Activated CD8-positive, alpha-beta memory T cell treated with anti-CD3 and anti-CD28 coated beads, Interleukin-2, amount 10 ng/mL, durations not matched to agents 7 days and 5 days (primary cell): ENCODE measurements at places on chromosomes 16 and 17. TPM values are rescaled to one million over a fixed set of nuclear protein-coding genes. Genes with fewer than 3 reads are reported as not detected.

GRCh38 chr17:66422186-66422585 lies 119.8 kb downstream of the PRKCA start:
- no peak overlapping the region for H3K27ac ChIP-seq
- peaks cover 5% of the 10 kb centered on the region for H3K36me3 ChIP-seq

The ATXN2L gene
- 301 TPM for total RNA-seq

The ETV4 gene
- total RNA-seq: 0.82 TPM

The CCL1 gene
- total RNA-seq: 0.73 TPM

DNA sequence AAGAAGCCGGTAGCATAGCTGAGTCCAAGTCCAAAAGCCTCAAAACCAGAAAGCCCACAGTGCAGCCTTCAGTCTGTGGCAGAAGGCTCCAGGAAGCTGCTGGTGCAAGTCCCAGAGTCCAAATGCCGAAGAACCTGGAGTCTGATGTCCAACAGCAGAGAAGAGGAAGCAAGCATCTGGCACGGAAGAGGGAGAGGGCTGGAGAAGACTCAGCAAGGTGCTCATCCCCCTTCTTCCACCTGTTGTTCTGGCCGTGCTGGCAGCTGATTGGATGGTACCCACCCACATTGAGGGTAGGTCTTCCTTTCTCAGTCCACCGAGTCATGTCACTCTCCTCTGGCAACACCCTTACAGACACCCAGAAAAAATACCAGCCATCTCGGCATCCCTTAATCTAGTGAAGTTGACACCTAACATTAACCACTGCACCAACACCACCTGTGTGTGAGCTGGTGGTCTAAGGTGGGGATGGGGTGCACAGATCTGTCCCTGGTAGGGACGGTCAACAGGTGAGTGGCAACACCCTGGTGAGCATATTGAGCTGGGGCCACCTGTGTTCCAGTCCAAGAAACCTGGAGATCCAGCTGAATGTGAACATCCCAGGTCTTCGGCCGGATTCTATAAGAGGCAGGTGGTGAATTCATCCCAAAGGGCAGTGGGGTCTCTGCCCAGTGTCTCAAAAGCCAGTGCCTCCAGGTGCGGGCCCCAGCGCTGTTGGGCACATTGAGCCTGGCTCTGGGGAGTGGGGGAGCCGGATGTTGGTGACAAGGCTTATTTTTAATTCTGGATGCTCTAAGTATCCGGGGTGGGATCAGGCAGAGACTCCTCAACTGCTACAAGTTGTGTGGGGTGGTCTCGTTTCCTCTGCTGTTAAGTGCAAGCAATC lies 9.8 kb downstream of the MIEF2 start:
- H3K27me3 ChIP-seq: no peaks in the 10 kb centered on the region
- no peak for DNase-seq
- peaks cover 10% of the 10 kb centered on the region for H3K36me3 ChIP-seq
- no peak overlapping the region for H3K4me3 ChIP-seq
- H3K4me1 ChIP-seq: peaks cover 25% of the 10 kb centered on the region
- H3K27ac ChIP-seq: no peak overlapping the region

The NPIPB2 gene
- total RNA-seq: 14.9 TPM

- DNase-seq: no peak
- H3K27me3 ChIP-seq: no peaks in the 10 kb centered on the region
- no peak overlapping the region for H3K27ac ChIP-seq
- no peaks in the 10 kb centered on the region for H3K4me1 ChIP-seq
- no peak overlapping the region for H3K4me3 ChIP-seq
Measured at GRCh38 chr16:70715860-70716357, 30.1 kb upstream of the MTSS2 start.

- peaks cover 8% of the 10 kb centered on the region for H3K4me1 ChIP-seq
- no peak overlapping the region for H3K4me3 ChIP-seq
- H3K27ac ChIP-seq: no peak overlapping the region
- no peaks in the 10 kb centered on the region for H3K36me3 ChIP-seq
- no peak for DNase-seq
Measured at GRCh38 chr17:31908386-31908785, 6.9 kb upstream of the UTP6 start.

GRCh38 chr16:27355610-27356009 lies 41.8 kb downstream of the IL4R start:
- DNase-seq: no peak
- H3K4me1 ChIP-seq: no peaks in the 10 kb centered on the region
- H3K27ac ChIP-seq: no peak overlapping the region
- no peaks in the 10 kb centered on the region for H3K27me3 ChIP-seq
- no peak overlapping the region for H3K4me3 ChIP-seq
- peaks cover 85% of the 10 kb centered on the region for H3K36me3 ChIP-seq

The CLN3 gene
- 46.1 TPM for total RNA-seq

DNA sequence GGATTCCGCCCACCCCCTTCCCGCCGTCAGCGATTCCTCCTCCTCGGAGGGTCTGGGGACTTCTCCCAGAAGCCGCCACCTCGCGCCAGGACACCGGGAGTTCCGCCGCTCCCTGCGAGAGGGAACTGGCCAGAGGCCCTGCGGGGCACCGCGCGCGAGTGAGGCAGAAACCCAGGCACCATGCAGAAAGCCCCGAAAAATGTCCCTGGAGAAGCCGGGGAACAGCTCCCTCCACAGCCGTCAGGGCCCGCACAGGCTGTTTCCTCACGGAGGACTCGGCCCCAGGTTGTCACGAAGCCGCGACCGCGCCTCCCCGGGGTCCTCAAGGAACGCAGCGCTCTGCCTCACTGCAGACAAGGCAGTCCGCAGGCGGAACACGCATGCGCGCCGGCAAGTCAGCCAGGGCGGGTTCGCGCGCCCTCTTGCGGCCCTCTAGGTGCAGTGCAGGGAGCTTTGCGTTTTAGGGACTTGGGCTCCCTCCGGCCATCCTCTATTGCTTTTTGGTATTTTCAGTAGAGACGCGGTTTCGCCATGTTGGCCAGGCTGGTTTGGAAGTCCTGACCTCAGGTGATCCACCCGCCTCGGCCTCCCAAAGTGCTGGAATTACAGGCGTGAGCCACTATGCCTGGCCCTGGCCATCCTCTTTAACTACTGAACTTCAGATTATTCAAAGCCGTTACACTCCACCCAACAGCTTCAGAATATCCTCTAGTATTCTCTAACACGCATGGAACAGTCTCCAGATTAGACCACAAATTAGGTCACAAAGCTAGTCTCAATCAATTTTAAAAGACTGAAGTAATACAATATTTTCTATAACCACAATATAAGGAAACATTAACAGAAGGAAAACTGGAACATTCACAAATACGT lies 20.3 kb upstream of the ZNF287 start:
- peaks cover 8% of the 10 kb centered on the region for H3K4me1 ChIP-seq
- peaks cover 49% of the 10 kb centered on the region for H3K27me3 ChIP-seq
- peak; percentile 93 for DNase-seq
- peak overlapping the region; percentile 54 for H3K4me3 ChIP-seq

GRCh38 chr16:75413951-75414350 lies 19.4 kb downstream of the CFDP1 start:
- peaks cover 10% of the 10 kb centered on the region for H3K36me3 ChIP-seq
- no peak overlapping the region for H3K4me3 ChIP-seq
- no peak overlapping the region for H3K27ac ChIP-seq
- no peak for DNase-seq
- H3K27me3 ChIP-seq: no peaks in the 10 kb centered on the region

DNA sequence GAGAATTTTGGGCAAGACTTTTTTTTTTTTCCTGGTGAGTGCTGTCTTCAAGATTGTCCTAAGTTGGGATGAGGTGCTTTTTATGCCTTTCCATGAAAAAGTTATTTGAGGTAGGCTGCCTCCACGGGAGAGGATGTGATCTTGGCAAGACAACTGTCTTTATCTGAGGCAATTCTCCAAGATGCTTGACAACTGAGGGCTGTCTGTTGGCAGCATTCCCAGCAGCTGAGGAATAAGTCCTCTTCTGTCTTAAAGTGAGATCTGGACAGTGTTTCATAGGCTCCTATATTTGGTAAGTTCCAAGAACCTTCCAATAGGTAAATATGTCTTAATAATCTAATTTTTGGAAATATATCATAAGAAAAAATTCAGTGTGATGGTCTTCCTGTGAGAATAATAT lies 662.0 kb downstream of the CDH11 start:
- H3K36me3 ChIP-seq: no peaks in the 10 kb centered on the region
- H3K27ac ChIP-seq: no peak overlapping the region
- no peak overlapping the region for H3K4me3 ChIP-seq

DNA sequence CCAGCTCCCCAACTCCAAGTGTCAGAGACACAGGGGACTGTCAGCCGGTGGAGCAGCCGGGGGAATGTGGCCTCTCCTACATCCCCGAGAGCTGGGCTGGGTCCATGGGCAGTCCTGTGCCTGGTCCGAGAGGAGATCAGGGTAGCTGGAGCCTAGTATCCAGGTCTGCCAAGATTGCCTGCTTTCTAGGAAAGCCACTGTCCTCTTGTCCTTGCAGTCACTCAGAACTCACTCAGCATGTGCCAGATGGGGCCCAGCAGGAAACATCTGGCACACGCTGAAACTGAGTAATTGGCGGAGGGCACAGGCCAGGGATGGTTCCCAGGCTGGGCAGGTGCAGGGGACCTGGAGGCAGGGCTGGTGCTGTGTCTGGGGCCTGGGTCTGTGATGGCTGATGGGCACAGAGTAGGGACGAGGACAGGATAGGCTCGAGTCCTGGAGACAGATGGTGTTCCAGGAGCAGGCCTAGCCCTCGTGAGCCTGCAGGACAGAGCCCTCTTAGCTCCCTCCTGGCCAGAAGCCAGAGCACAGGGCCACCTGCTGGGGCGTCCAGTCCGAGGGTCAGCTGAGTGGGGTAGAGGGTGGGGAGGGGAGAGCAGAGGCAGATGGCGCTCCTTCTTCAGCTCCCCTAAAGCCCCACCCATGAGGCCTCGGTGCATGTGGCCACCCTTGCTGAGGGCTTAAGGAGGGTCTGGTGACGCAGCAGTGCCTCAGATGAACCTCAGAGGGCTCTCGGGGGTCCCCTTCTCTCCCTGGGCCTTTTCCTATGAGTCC lies 31.1 kb downstream of the ADCY7 start:
- H3K4me3 ChIP-seq: no peak overlapping the region
- no peaks in the 10 kb centered on the region for H3K27me3 ChIP-seq
- peaks cover 23% of the 10 kb centered on the region for H3K36me3 ChIP-seq
- peaks cover 3% of the 10 kb centered on the region for H3K4me1 ChIP-seq

GRCh38 chr16:10322723-10323527 lies 62.9 kb upstream of the ATF7IP2 start:
- H3K27ac ChIP-seq: no peak overlapping the region
- no peak overlapping the region for H3K4me3 ChIP-seq
- H3K27me3 ChIP-seq: no peaks in the 10 kb centered on the region

GRCh38 chr16:6861135-6861814 lies 471.4 kb upstream of the RBFOX1 start:
- no peaks in the 10 kb centered on the region for H3K36me3 ChIP-seq
- no peaks in the 10 kb centered on the region for H3K27me3 ChIP-seq
- no peaks in the 10 kb centered on the region for H3K4me1 ChIP-seq
- no peak overlapping the region for H3K27ac ChIP-seq

- H3K36me3 ChIP-seq: no peaks in the 10 kb centered on the region
- no peak for DNase-seq
Measured at GRCh38 chr17:7823581-7824001, 10.4 kb upstream of the KDM6B start.

GRCh38 chr16:86501989-86502855 lies 8.1 kb upstream of the FOXF1 start:
- H3K27ac ChIP-seq: no peak overlapping the region
- H3K27me3 ChIP-seq: peaks cover 85% of the 10 kb centered on the region
- H3K4me3 ChIP-seq: no peak overlapping the region
- H3K36me3 ChIP-seq: peaks cover 1% of the 10 kb centered on the region

DNA sequence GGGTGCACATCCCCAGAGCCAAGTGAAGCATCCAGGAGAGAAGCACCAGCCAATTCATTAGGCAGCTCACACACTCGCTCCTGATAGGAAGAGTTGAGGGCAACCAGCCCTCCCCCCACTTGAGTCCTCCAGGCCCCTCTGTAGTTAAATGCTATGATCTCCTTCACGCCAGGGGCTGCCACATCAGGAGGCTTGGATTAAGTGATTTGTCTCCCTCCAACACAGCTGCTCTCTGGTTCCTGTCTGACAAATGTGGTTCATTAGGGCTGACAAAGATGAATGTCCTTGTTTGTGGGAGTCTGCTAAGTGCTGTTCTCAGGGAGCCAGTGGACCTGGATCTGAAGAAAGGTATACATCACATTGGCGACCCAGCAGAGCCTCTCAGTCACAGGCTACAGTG lies 94.5 kb upstream of the WSCD1 start:
- no peak overlapping the region for H3K4me3 ChIP-seq
- DNase-seq: no peak
- peaks cover 2% of the 10 kb centered on the region for H3K27me3 ChIP-seq
- no peaks in the 10 kb centered on the region for H3K4me1 ChIP-seq

The KRT12 gene
- total RNA-seq: not detected

GRCh38 chr16:84465154-84465553 lies 39.3 kb downstream of the MEAK7 start:
- H3K36me3 ChIP-seq: peaks cover 63% of the 10 kb centered on the region
- peak; percentile 32 for DNase-seq
- no peak overlapping the region for H3K4me3 ChIP-seq
- peaks cover 6% of the 10 kb centered on the region for H3K4me1 ChIP-seq
- no peak overlapping the region for H3K27ac ChIP-seq

DNA sequence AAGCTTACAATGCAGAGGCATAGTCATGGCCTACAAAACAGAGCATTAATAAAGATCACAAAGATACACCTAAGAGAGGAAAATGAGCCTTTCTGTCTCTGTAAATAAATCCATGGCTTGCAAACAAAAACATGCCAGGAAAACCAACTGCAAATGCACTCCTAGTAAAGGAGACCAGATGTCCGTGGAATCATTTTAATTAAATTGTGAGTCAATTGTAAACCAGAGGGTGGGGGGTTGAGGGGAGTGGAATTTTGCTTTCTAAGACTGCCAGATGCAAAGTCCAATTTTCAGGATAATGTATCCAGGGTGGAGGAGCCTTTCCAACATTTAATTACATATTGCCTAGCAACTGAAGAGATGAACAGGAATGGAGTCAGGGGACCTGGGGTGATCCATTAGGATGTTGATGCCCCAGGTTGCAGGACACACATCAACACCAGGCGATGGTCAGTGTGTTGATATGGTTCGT lies 390.3 kb upstream of the CCL2 start:
- H3K27me3 ChIP-seq: peaks cover 13% of the 10 kb centered on the region
- no peak overlapping the region for H3K27ac ChIP-seq
- DNase-seq: no peak
- no peak overlapping the region for H3K4me3 ChIP-seq
- H3K4me1 ChIP-seq: no peaks in the 10 kb centered on the region

- H3K4me1 ChIP-seq: peaks cover 34% of the 10 kb centered on the region
- DNase-seq: peak; percentile 73
- H3K27me3 ChIP-seq: no peaks in the 10 kb centered on the region
- H3K4me3 ChIP-seq: peak within 1 kb of the TSS; percentile 85
- peak within 1 kb of the TSS; percentile 81 for H3K27ac ChIP-seq
- no peaks in the 10 kb centered on the region for H3K36me3 ChIP-seq
Measured at GRCh38 chr16:22007509-22008214, at the start of gene MOSMO. MOSMO (plus strand) TSS chr16:22008111; CDS start chr16:22008302, 191 bp downstream.
